ENCODE measurements at places on chromosomes 4 and X.

DNA sequence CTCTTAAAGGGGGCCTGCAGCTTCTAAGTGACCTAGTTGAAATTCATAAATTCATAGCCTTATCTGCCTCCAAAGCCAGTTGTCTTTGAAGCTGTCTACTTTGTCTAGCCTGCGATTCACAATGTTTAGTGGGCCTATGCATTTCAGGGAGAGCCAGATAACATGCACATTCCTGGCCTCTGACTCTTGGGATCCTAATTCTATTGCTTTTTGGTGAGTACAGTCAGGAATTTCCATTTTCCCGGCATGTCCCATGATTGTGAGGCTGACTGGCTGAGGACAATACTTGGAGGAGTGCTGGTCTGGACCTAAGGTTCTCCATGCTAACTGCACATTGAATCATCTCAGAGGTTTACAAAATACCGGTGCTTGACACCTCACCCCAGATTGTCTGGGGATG is 155.0 kb downstream of the MSL3 start:
- DNase-seq = no peak

DNA sequence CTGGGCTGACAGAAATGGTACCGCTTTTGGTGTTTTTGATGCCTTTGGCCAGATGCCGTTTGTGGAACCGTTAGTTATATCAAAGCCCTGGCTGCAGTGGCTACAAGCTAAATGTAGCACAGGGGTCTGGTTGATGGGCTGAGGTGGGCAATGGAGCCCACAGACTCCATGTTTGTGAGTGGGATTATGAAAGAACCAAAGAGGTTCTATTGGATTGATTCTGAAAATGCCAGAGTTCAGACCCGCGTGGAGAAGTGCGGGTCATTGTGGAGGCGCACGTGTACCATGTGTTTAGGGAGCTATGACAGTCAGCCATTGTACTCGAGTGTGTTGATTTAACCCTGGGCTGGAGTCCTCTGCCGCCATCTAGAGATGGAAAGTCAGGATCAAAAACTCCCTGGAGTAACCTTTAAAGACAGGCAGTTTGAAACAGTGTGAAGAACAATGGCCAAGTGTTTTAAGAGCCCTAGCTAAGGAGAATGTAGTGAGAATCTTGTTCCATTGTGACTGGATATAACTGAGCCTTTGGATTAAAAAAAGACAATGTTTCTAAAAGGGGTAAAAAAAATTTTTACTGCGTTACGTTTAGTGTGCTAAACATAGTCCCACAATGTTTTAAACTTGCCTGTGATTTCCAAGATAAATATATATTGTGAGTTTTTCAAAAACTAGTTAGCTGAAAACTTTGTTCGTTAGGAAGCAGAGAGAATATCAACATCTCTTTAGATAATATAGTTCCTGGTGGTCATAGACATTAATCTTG is 12.7 kb downstream of the ART3 start:
- no peak for DNase-seq

- no peak for DNase-seq
Observed at GRCh38 chrX:63768760-63769159, 16.3 kb downstream of the ARHGEF9 start.

DNA sequence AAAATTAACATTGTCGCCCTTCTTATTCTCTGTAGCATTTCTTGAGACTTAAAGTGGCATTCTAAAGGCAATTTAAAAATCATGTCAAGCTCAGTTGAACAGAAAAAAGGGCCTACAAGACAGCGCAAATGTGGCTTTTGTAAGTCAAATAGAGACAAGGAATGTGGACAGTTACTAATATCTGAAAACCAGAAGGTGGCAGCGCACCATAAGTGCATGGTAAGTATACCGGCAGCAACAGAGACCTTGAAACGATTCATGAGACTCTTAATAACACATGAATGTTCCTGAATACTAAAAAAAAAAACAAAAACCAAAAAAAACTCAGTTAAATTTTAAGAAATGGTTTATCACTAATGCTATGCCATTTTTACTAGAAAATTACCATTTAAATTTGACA is 82.4 kb upstream of the HPRT1 start:
- DNase-seq = no peak

DNA sequence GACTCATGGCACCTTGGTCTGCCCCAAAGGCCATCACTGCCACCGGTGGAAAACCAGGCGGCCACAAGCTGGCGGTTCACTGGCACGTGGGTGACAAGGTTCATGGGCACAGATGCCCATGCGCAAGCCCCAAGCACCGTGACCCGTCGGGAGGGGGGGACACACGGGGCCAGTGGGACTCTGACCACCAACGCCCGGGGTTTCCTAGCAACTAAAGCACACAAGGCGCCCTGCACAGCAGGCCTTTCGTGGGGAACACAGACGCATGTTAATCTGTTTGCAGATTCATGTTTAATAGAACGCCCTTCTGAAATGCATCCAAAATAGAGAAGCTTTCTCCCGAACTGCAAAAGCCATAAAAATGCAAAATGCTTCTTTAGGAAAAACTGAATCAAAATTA is 43.9 kb downstream of the FAM53A start:
- DNase-seq = no peak

GRCh38 chr4:156771171-156771837 is 200.3 kb downstream of the PDGFC start:
- DNase-seq = no peak

DNA sequence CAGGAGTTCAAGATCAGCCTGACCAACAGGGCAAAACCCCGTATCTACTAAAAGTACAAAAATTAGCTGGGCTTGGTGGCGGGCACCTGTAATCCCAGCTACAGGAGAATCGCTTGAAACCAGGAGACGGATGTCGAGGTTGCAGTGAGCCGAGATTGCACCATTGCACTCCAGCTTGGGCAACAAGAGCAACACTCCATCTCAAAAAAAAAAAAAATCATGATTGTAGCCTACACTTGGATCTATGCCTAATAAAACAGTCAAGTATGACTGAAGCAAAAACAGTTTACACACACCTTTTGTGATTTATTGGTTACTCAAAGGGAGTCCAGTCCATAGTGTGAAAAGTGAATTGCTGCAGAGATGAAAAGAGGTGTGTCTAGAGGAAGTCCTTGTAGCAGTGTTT is 34.7 kb upstream of the TASL start:
- DNase-seq = no peak

- no peak for DNase-seq
Observed at GRCh38 chrX:7606039-7606652, 236.8 kb upstream of the VCX start.

GRCh38 chr4:73277201-73277600 is 18.6 kb upstream of the ANKRD17 start:
- no peak for DNase-seq

GRCh38 chrX:30822068-30822681 is 66.9 kb downstream of the TAB3 start:
- DNase-seq = no peak

GRCh38 chrX:148928811-148929210 is 428.4 kb downstream of the AFF2 start:
- DNase-seq = no peak

DNA sequence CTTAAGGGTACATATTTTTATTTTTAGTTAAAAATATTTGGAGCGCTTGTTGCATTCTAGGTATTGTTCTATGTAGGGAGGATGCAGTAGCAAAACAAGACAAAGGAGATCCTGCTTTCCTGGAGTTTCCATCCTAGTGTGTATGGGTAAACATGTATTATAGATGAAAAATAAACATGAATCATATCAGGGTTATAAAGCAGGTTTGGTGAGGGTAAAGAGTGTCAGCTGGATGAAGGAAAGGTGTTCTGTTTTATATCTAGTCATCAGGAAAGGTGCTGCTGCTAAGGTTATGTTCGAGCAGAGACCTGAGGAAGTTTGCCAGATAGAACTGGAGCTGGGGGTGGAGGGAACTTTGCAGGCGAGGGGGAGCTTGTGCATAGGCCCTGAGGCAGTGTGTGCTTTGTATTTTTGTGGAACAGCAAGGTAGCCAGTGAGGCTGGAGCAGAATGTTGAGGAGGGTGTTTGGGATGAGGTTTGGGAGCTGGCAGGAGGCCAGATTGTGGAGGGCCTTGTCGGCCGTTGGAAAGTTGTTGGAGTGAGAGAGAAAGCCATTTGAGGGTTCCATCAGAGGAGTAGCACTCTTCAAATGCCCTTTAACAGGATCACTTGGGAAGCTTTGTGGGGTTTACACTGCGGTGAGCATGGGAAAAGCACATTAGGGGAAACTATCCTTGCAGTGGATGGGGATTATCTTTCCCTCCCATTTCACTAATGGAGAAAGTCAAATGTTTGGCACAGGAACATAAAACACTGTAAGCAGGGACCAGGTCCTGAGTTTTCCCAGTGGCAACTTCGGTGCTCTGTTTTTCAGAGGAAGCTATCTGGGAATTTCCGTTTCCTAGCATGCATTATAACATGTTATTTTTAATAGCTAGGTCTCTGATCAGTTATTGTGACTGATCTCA is 35.9 kb downstream of the AFF1 start:
- no peak for DNase-seq

- DNase-seq = no peak
Observed at GRCh38 chr4:126144543-126145237, 829.9 kb downstream of the FAT4 start.

DNA sequence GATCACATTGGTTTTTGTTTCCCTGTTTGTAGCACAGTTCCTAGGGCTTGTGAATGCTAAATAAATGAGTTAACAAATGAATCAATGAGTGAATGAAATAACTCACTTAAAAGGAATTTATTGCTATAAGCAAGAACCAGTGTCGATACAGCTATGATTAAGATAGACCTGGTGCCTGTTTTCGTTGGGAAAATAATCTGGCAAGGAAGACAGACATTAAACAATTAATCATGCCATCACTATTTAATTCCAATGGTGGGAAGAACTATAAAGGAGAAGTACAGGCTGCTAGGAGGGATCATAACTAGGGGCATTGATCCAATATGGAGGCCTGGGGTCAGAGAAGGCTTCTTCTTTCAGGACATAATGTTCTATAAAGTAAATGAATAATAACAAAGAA is 4.5 kb upstream of the CBR4 start:
- no peak for DNase-seq

DNA sequence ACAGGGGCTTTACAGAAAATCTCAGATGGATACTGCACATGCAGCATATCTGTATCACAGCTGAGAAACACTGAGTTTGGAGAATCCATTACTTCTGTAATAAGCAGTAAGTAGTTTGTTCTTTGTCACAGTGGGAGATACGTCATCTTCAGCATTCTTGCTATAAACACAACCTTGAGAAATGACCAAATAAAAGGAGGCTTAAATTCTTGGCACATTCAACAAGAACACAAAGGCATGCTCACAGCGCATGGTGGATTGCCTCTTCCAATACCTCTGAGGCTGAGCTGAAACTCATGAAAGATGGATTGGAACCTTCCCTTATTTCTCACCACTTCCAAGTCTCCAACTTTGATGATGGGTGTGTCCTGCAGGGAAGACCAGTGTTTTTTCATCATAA is 54.5 kb downstream of the ANXA5 start:
- no peak for DNase-seq

DNA sequence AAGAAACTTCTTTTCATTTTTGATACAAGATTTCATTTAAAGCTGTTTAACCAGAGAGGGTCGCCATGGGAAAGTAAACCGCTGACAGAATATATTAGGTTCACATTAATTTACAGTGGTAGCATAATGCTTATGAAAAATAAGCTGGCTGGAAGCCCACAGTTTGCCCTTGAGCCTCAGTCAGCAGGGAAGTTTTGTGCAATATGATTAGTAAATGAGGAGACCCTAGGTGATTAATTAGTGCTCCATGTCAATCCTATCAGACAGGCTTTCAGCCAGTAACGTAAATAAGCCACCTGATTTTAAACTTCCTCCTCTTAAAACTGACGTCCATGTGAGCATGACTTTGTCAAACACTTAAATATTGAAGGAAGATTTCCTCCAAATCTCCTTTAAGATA is 134.2 kb downstream of the TSPAN5 start:
- no peak for DNase-seq

DNA sequence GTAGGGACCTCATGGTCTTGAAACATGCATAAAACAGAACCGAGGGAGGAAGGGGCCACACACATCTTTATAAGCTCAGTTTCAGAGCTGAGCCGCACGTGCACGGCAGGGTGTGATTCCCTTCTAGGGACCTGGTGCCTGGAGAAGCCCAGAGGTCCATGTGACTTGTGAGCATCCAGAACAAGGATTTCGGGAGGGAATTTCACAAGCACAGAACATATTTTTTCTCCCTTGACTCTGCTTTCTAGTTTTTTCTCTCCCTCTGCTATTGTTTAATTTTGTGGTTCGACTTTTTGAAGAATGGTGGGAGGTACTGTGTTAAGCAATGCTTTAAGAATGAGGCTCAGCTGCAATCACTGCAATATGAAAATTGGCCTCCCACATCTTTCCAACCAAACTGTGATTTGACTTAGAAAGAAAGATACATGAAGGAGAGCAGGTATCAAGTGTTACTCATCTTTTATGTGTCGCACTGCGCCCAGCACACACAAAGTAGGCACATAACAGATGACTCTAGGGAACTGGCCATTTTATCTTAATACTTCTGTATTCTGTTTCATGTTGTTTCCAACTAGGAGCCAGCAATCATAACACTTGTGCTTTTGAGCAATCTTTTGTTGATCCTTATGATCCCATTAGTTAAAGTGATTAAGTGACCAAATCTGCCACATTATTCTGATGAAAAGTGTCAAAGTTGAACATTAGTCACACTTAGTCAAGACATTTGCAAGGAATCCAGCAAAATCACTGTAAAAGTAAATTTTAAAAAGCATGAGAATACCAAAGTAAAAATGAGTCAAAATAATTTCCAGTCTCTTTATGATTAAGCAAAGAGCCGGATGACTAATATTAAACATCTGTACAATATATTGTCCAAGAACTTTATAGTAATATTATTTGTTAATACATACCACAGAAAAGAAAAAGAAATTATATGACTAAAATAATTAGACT is 86.4 kb downstream of the SHISA3 start:
- no peak for DNase-seq

GRCh38 chr4:172858731-172859230 is 309.8 kb upstream of the GALNT7 start:
- DNase-seq = no peak

Data from vagina (tissue), 2 donors.